ENCODE measurements at places on chromosomes 12 and 14.

GRCh38 chr14:100592972-100593371 lies 5.8 kb upstream of the BEGAIN start:
- no peak for DNase-seq

DNA sequence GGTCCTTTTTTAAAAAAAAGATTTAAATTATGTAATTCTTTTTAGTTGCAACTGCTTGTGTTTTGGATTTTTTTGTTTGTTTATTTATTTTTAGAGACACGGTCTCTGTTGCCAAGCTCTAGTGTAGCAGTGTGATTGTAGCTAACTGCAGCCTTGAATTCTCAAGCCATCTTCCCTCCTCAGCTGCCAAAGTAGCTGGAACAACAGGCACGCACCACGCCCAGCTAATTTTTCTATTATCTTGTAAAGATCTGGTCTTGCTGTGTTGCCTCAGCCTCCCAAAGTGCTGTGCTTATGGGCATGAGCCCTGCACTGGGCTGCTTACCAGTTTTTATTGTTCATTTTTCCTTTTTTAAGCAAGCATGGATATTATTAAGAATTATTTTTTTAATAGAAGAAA lies 10.6 kb upstream of the ART4 start:
- no peak for DNase-seq

- DNase-seq: no peak
Observed at GRCh38 chr12:56682323-56682722, 5.8 kb downstream of the PTGES3 start.

DNA sequence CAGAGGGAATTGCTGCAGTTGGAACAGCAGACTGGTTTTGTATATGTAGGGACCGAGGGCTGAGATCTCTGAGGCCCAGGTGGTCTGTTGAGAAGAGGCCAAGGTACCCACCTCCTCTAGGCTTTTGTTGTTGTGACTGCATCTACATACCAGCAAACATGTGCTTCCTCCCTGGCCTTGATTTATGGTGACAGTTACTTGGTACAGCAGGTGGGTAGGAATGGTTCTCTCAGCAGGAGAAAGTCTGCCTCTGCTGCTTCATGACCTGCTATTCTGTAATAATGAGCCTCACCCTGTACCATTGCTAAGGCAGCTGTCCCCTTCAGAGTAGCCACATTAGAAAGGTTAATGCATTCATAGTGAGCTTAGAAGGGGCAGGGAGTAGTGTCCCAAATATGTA lies 196.7 kb upstream of the PELI2 start:
- no peak for DNase-seq

DNA sequence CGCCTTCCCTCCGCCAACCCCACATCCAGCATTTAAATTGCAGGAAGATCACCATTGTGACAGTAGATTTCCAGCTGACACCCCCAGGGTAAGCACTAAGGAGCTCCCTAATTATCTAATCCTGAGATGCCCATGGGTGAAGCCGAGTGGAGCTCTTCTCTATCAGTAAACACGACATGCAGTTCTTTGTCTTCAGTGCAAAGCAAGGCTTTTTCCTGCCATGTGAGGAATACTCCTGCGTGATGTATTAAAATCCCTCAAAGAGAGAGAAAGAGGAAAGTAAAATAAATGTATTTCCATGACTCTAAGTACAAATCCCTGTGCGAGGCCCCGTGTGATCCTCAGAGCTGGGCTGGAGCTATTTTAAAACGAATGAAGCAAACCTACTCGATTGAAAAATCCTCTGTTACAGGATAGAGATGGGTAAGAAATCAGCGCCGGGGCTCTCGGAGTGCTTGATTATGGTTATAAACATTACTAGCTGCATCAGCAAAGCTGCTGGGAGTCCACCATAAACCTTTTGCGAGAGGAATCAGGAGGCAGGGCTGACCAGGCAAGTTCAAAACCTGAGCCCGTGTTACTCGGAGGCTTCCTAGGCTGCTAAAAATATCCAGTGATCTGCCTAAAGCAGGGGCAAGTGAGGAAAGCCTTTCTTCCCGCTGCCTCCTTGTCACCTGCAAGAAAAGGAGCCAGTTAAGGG lies 61.5 kb downstream of the MAP1LC3B2 start:
- DNase-seq: no peak

Measured in amygdala (tissue), 56 donors.